Activated CD4-positive, alpha-beta T cell treated with anti-CD3 and anti-CD28 coated beads, Interleukin-2, amount 10 ng/mL, durations not matched to agents 24 days and 14 days (primary cell): ENCODE measurements at places on chromosomes 7 and 10. TPM values are rescaled to one million over a fixed set of nuclear protein-coding genes. Genes with fewer than 3 reads are reported as not detected.

The PSMG3 gene
- total RNA-seq: 58.0 and 58.5 TPM in 2 replicates

The TUBAL3 gene
- 0.14 TPM in 1 of 2 replicates, not detected in the other for total RNA-seq

The KCNIP2 gene
- total RNA-seq: 2.3 and 3.5 TPM in 2 replicates

The LIPK gene
- total RNA-seq: not detected in 2 replicates

The ACSM6 gene
- not detected in 2 replicates for total RNA-seq

The NRCAM gene
- total RNA-seq: not detected in 2 replicates

- no peaks in the 10 kb centered on the region for H3K36me3 ChIP-seq
- H3K27me3 ChIP-seq: no peaks in the 10 kb centered on the region
- H3K4me3 ChIP-seq: no peak overlapping the region
- H3K4me1 ChIP-seq: no peaks in the 10 kb centered on the region
Observed at GRCh38 chr10:9157656-9158055, 1103.2 kb downstream of the GATA3 start.

DNA sequence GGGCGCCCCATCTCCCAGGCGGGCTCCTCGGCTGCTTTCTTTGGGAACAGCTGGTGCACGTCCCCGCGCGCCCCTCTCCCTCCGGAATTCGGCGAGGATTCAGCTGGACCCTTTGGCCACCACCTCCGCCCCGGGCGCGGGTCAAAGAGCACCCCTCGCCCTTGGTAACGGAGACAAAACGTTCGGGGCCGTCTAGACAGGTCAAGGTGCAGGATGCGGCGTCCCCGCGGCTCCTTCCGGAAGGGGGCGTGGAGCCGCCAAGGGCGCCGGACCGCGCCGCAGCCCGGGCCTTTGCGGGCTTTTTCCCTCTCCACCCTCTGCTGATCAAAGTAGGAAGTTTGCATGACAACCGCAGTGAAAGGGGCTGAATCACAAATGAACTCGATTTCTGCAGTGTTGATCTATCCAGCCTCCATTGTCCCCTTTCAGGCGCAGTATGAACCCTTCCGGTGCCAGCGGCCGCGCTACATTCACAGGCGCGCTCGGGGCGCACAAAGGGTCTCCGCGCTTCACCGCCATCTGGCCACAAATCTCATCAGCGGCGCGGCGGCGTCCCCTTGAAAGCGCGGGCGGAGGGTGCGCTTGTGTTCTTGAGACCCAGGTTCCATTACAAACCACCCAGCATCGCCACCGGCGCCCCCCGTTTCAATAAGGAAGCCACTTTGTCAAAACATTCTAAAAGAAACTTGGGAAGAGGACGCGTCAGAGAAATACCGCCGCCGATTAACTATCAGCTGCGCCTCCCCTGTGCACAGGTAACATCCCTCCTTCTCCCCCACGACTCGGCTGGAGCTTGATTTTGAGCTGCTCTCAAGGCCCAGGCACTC is 36.4 kb downstream of the CNPY1 start:
- H3K36me3 ChIP-seq: peaks cover 6% of the 10 kb centered on the region
- peak overlapping the region; percentile 39 for H3K4me3 ChIP-seq
- peaks cover 15% of the 10 kb centered on the region for H3K4me1 ChIP-seq
- peaks cover 82% of the 10 kb centered on the region for H3K27me3 ChIP-seq

DNA sequence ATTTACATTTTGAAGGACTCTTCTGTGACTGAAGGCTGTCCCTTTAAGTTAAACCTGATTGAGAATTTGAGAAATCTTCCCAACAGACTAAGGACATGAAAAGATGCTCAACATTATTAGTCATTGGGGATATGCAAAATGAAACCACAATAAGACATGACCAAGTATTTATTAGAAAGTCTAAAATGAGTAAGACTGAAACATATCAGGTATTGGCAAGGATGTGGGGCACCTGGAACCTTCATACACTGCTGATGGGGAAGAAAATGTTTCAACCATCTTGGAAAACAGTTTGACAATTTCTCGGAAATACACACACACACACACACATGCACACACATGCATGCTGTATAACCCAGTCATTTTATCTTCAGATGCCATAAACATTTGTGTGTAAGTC is 132.1 kb upstream of the CDK6 start:
- no peaks in the 10 kb centered on the region for H3K27me3 ChIP-seq
- H3K36me3 ChIP-seq: no peaks in the 10 kb centered on the region
- H3K4me1 ChIP-seq: no peaks in the 10 kb centered on the region
- no peak overlapping the region for H3K27ac ChIP-seq

GRCh38 chr7:22435105-22435504 is 64.9 kb downstream of the STEAP1B start:
- no peaks in the 10 kb centered on the region for H3K36me3 ChIP-seq
- H3K4me1 ChIP-seq: peaks cover 3% of the 10 kb centered on the region
- no peak overlapping the region for H3K4me3 ChIP-seq
- peaks cover 16% of the 10 kb centered on the region for H3K27me3 ChIP-seq
- no peak for DNase-seq
- H3K27ac ChIP-seq: no peak overlapping the region

- DNase-seq: no peak
- H3K36me3 ChIP-seq: no peaks in the 10 kb centered on the region
- no peaks in the 10 kb centered on the region for H3K4me1 ChIP-seq
- peaks cover 18% of the 10 kb centered on the region for H3K27me3 ChIP-seq
- no peak overlapping the region for H3K4me3 ChIP-seq
Observed at GRCh38 chr10:93110472-93111146, 36.9 kb downstream of the CYP26A1 start.

- no peak for DNase-seq
- no peak overlapping the region for H3K4me3 ChIP-seq
Observed at GRCh38 chr7:151951672-151952338, 4.4 kb upstream of the GALNTL5 start.

GRCh38 chr10:25261558-25261957 is 86.8 kb downstream of the GPR158 start:
- H3K4me1 ChIP-seq: no peaks in the 10 kb centered on the region
- no peak overlapping the region for H3K27ac ChIP-seq
- H3K27me3 ChIP-seq: no peaks in the 10 kb centered on the region
